ENCODE measurements at places on chromosomes 5 and 9.

GRCh38 chr9:100394032-100394695 is 32.8 kb upstream of the MSANTD3 start:
- DNase-seq = no peak

- no peak for DNase-seq
Measured at GRCh38 chr5:178322736-178323540, 90.3 kb upstream of the PHYKPL start.

GRCh38 chr5:1641041-1641440 is 117.3 kb upstream of the LPCAT1 start:
- DNase-seq = no peak

GRCh38 chr5:172800088-172800551 is 29.1 kb upstream of the DUSP1 start:
- DNase-seq = peak; percentile 93

DNA sequence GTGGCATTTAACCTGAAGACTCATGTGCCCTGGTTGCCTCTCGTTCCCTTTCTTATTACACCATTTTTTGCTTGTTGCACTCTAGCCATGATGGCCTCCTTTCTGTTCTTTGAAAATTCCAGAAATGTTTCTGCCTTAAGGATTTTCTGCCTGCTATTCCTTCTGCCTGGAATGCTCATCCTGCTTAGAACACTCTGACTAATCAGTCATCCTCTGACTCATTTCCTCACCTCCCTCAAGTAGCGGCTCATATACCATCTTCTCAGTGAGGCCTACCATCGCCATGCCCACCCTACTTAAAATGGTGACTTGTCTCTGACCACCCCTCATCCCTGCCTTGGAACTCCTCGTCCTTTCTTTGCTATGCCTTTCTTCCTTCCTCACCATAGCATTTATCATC is 68.8 kb downstream of the KIF4B start:
- peak; percentile 54 for DNase-seq

GRCh38 chr5:15718421-15719179 is 218.6 kb downstream of the FBXL7 start:
- no peak for DNase-seq

- peak; percentile 68 for DNase-seq
Measured at GRCh38 chr9:124306098-124306735, 48.5 kb downstream of the NEK6 start.

DNA sequence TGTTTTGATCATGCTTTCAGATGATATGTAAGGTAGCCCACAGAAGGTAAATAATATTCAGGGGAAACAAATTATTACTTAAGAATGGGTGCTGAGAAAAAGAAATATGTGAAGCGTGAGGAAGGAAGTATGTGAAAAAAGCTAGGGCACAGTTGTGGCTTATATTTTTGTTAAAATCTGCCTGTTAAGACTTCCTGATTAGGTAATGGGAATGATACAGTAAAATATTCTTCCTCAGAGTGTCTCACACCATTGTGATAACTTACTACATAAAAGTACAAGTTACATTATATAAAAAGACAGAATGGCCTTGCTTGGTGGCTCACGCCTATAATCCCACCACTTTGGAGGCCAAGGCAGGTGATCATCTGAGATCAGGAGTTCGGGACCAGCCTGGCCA is 18.7 kb upstream of the PARP8 start:
- no peak for DNase-seq

- DNase-seq = peak; percentile 56
Measured at GRCh38 chr5:59130431-59130830, 547.6 kb downstream of the RAB3C start.

GRCh38 chr9:135890190-135891026 is 16.9 kb downstream of the CAMSAP1 start:
- DNase-seq = peak; percentile 80

- DNase-seq = no peak
Measured at GRCh38 chr9:134593286-134594077, 48.1 kb upstream of the COL5A1 start.

DNA sequence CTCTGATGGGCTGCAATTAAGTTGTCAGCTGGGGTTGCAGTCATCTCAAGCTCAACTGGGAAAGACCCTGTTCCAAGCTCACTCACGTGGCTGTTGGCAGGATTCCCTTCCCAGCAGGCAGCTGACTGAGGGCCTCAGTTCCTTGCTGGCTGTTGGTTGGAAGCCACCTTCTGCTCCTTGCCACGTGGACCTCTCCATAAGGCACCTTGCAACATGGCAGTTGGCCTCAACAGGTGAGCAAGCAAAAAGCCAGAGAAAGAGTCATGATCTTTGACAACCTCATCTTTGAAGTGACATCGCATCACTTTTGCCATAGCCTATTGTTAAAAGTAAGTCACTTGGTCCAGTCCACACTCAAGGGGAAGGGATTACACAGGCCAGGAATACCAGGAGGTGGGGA is 17.8 kb upstream of the PRELID2 start:
- no peak for DNase-seq

DNA sequence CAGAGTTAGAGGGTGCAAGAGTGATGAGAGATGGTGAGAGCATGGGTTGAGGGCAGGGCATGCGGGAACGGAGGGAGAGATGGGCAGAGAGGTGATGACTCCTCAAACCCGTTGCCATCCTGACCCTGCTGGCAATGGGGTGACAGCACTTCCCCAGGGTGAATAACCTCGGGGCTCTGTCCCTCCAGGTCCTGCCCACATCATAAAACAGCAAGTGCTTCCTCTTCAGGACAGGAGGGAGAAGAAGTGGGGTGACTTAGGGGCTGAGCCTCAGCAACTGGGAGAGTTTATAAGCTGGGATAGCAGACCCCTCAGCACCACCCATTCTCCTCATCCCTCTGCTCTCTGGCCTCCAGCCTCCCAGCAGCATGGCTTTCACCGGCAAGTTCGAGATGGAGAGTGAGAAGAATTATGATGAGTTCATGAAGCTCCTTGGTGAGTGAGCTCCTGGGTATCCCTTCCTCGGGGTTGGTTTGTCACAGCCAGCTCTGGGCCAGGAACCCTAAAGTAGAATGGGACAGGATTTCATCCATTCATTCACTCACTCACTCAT is at the start of gene FABP6:
Gene FABP6 (plus strand): TSS at position 317 of the 553 bp plus-strand sequence. CDS start 52 bp downstream, at position 369.
- DNase-seq = no peak

- no peak for DNase-seq
Measured at GRCh38 chr9:69211424-69212036, 37.5 kb downstream of the TJP2 start.
